Neural progenitor cell (in vitro differentiated cells): ENCODE measurements at places on chromosomes 6 and 20. TPM values are rescaled to one million over a fixed set of nuclear protein-coding genes. Genes with fewer than 3 reads are reported as not detected.

Gene RBBP9
- total RNA-seq: 29.5 and 45.8 TPM in 2 replicates

DNA sequence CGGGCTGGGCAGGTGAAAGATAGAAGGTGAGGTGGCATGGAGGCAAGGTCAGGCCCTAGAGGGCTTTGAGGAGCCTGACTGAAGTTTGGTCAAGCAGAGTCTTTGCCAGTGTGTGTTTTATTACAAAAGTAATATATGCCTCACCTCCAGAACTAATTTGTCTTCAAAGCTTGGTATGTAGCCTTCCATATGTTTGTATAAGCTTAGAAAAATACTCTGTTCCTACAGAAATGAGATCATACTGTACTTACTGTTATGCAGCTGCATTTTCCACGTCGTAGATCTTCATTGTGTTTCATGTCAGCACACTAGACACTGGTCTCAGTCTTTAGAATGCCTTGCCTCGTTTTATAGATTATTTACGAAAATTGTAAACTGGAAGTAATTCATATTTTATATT lies 61.8 kb downstream of the ANKS1A start:
- no peak overlapping the region for H3K27ac ChIP-seq
- DNase-seq: no peak
- H3K4me3 ChIP-seq: no peak overlapping the region
- H3K4me1 ChIP-seq: peaks cover 17% of the 10 kb centered on the region
- no peaks in the 10 kb centered on the region for H3K27me3 ChIP-seq

DNA sequence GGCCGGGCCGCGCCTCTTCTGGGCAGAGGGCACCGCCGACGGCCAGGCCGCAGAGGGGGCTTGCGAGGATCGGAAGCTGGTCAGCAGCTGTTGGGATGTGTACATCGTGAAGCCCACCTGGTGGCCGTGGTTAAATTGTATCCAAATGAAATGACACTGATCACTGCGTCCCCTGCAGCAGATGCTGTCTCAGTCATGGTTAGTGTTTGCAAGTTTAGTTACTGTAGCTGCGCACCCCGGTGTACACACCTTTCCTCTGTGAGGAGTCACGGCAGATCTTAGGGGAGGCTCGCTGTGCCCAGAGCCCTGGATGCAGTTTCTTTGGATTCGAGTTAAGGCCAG lies 653 bp downstream of the NAA20 start:
- no peaks in the 10 kb centered on the region for H3K36me3 ChIP-seq
- peaks cover 7% of the 10 kb centered on the region for H3K4me1 ChIP-seq
- peak; percentile 52 for DNase-seq
- H3K4me3 ChIP-seq: peak overlapping the region; percentile 99

- H3K27ac ChIP-seq: no peak overlapping the region
- no peak overlapping the region for H3K4me3 ChIP-seq
- H3K4me1 ChIP-seq: no peaks in the 10 kb centered on the region
- peak; percentile 43 for DNase-seq
Measured at GRCh38 chr6:142387997-142388815, 86.4 kb downstream of the ADGRG6 start.
